ENCODE measurements at places on chromosomes 7 and 10.

DNA sequence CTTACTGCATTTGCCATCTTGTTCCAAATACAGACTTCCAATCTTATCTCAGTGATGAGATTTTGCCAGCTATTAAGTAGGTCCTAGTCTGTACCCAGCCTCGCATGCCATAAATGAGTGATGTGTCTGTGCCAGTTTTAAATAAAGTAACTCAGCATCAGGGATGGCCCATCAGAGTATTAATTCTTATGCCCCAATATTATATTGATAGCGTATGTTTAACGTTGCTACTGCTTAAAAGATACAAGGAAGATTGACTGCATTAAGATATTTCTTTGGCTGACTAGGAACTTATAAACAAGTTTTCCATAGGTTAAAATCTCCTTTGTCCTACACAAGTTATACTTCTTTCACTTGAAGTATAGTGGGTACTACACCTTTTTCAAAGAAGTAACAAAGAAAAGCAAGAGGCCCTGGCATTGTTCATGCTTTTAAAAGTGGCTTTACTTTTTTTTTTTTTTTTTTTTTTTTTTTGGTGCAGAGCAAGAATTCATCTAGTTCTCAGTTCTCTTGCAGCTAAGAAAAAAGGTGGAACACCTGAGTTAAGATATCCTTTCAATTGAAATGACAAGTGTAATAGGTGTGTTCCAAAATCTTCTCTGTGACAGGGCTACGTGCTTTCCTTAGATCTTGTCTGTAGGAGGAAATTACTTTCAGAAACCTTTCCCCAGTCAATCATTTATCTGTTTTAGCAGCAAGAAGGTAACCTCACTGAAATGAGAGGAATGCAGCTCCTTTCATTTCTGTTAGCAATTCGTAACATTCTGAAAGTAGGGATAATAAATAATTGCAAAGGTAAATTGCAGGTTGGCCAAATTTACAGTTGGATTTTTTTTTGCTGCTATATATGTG lies 245.0 kb downstream of the CELF2 start:
- no peak for DNase-seq

DNA sequence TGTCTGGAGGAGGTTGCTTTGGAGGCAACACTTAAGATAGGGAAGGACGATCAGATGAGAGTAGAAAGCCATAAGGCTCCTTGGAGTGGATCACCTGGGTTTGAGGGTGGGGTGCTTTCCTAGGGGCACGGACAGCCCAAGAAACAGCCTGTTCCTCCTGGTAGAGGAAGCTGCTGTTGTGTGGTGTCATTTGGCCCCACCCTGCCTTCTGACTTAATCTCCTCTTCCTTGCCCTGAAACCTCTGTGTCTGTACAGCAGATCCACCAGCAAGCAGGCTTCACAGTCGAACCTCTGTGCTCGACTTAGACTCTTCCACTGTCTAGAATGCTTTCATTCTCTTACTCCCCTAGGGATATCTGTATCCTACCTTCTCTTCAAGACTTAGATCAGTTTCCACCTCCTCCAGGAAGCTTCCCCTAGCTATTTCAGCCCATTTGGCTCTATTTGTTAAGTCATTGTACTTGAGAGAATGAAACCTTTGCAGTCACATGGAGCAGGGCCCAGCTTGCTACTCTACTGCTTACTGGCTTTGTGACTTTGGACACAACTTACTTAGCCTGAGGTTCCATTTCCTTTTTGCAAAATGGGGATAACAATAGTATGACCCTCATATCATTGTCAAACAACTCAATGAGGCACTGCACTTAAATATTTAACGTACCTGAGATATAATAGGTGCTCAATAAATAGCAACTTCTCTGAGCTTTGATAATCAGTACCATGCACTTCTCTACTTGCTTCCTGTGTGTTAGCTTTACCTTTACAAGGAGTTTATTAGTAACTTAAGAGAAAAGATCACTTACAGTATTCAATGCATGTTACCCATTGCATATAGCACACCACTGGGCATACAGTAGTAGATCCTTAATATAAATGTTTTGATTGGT lies 5.0 kb downstream of the MXI1 start:
- no peak for DNase-seq

GRCh38 chr10:80184291-80184690 lies 21.0 kb downstream of the ANXA11 start:
- no peak for DNase-seq

DNA sequence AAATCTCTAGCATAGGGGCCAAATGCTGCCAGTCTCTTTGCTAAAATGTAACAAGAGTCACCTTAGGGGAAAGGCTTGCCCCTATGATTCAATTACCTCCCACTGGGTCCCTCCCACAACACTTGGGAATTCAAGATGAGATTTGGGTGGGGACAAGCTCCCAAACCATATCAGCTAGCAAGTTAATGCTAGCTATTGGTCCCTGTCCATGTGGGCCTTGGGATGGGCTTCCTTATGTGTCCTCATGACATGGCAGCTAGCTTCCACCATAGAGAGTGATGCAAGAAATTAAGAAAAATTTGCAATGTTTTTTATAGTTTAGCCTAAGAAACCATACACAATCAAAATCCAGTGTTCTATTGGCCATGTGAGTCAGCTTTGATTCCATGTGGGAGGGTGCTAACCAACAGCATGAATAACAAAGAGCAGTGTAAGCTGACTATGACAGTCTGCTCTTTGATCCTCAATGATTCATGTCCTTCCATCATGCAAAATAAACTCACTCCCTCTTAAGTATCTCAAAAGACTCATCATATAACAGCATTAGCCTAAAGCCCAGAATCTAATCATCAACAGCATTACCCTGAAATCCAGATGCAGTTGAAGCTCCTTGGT lies 21.7 kb upstream of the ZNF365 start:
- no peak for DNase-seq

- no peak for DNase-seq
Observed at GRCh38 chr7:144738708-144739314, 97.0 kb downstream of the TPK1 start.

DNA sequence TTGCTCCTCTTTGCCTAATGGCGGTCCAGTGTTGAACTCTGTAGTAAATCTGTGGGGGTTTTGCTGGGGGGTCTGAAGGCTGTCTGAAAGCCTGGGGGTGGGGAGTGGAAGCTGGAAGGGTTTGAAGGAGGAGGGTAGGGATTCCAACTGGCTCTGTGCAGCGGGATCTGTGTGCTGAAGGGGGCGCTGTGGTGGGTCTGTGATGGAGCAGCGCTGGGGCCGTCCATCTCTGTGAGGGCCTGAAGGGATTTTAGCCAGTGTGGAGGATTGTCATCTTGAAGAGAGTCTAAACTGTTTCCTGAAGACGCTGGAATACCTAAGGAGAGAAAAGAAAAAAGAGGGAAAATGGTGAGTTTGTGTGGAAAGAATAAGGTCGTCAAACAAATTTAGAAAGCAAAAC lies 129.2 kb downstream of the STRA8 start:
- DNase-seq = no peak

DNA sequence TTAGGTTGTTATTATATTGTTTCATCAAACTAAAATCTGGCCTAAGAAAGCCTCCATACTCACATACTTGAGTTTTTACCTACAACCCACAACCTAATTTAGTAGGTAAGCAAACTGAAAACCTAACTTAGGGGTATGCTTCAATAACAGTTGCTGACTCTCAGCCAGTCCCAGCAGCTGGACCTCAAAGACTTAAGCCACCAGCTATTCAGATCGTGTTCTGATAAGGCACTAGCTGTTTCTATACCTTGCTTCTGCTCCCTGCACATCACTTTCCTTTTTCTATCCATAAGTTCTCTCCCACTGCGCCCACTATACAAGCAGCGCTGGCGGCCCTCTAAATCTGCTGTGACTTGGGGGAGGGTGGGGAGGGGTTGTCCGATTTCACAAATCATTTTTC lies 42.3 kb downstream of the SUGCT start:
- no peak for DNase-seq

Measured in stimulated activated CD4-positive, alpha-beta T cell treated with anti-CD3 and anti-CD28 coated beads, Interleukin-15, amount 100 ng/mL, for 1 hour (primary cell).